CD4-positive, alpha-beta T cell treated with Interleukin-1 beta for 1 hour (primary cell): ENCODE measurements at places on chromosomes 11 and 22.

GRCh38 chr11:116930177-116930576 lies 92.8 kb upstream of the APOA1 start:
- peak; percentile 63 for DNase-seq

GRCh38 chr11:133082841-133083488 lies 449.3 kb downstream of the OPCML start:
- DNase-seq = peak; percentile 43

GRCh38 chr11:26332572-26332915 lies 614 bp downstream of the ANO3 start:
- no peak for DNase-seq

DNA sequence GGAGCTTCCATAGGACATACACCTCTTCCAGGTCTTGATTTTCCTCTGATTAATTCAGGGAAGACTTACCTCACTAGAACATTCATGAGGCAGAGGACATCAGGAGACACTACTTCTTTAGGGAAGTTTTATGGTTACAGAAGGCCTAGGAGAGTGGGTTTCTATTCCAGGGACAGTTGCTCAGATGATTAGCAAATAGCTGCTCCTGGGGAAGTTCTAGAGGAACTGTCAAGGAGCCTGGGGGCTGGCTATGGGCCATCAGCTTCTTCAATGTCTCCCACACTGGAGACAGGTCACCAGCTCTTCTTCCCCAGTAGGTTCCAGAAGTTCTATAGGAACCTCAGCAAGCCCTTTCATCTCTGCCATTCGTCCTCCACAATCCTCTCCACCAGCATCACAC lies 11.5 kb upstream of the OR10A5 start:
- no peak for DNase-seq

GRCh38 chr11:67345920-67346819 lies 7.2 kb downstream of the POLD4 start:
- no peak for DNase-seq

DNA sequence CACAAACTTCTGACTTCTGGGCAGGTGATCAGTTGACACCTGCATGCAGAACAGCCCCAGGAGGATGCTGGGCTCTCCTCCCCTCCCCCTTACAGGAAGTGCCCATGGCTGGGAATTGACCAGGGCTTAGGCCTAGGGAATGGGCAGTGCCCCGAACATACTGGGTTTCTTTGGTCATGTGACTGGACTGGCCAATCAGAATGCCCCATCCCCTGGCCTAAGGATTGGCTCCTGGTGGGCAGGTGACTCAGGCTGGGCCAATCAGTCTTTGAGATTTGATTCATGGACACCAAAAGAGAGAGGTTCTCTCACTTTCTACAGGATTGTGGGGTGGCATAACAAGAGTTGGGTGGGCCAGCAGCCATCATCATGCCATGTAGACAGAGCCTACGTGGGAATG lies 37.1 kb downstream of the MCM5 start:
- DNase-seq = no peak

DNA sequence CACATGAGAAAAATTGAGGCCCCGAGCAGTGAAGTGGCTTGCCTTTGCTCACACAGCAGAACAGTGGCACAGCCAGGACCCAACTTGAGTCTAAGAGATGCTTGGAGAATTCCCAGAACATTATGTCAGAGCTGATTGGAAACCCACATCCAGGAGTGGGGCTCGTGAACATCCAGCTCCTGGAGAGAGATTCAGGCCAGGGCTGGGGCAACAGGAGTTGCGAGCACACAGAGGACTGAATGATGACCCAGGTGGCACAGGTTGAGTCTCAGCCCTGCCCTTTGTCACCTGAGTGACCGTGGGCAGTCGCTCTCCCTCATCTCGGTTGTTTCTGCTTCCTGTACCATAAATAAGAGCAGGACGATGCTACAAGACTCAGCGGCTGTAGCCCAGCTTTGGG lies 102.6 kb downstream of the MYO18B start:
- DNase-seq = no peak

DNA sequence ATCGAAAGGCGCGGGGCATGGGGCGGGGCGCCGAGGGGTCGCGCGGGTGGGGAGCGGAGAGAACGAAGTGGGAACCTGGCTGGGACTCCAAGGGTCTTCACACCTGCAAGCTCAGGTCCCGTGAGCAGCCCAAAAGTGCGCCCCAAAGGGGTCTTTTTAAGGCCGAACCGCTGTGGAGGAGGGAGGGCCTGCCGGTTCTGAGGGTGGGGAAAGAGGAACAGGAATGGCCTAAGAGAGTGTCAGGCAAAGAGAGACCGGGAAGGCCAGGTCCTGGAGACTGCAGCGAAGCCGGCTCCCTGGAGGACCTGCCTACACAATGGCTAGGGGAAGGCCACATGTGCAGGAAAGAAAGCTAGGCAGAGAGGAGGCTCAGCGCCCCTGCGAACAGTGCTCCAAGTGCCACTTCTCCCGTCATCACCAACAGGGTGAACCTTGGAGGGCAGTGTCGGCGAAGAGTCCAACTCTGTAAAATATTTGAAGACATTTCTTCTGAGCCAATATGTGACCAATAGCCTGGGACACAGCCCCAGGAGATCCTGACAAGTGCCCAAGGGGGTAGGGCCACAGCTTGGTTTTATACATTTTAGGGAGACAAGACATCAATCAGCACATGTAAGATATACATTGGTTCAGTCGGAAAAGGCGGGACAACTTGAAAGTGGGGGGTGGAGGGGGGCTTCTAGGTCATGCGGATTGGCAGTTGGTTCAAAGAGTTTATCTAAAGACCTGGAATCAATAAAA lies 710 bp upstream of the DGCR2 start:
- DNase-seq = no peak
